ENCODE measurements at places on chromosomes 2 and 18.

GRCh38 chr2:979069-979928 is 28.6 kb downstream of the SNTG2 start:
- DNase-seq, result no peak

DNA sequence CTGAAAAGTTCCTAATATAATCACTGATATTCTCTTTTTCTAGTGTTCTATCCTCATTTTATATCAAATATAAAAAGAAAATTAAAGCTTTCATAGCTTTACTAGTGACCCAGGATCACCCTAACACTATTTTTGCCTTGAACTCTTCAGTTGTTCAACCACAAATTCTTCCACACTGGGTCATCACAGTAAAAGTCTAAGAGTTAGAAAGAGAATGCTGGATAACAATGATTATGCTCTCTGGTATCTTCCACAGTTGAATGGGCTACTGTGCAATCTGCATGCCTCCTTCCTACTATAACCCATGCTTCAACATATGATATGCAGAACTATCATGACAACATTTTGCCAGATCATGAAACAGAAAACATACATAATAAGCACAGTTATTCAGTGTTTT is 32.3 kb downstream of the CHN1 start:
- DNase-seq, result no peak

DNA sequence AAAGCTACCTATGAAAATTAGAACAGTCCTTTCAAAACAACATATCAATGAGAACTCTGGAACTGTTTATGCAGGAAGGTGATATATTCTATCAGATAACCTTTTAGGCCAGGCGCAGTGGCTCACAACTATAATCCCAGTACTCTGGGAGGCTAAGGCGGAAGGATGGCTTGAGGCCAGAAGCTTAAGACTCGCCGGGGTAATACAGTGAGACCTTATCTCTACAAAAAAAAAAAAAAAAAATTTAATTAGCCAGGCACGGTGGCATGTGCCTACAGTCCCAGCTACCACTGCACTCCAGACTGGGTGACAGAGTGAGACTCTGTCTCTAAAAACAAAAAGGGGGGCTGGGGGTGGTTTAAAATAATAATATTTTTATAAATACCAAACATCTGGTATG is 77.9 kb downstream of the OSBPL1A start:
- DNase-seq, result no peak

GRCh38 chr2:171404261-171404660 is 29.5 kb downstream of the METTL8 start:
- DNase-seq, result no peak

- DNase-seq, result no peak
These were observed 125.8 kb upstream of the EPB41L3 start for GRCh38 chr18:5669585-5669984.

GRCh38 chr2:60661073-60661738 is 94.9 kb upstream of the PAPOLG start:
- no peak for DNase-seq

DNA sequence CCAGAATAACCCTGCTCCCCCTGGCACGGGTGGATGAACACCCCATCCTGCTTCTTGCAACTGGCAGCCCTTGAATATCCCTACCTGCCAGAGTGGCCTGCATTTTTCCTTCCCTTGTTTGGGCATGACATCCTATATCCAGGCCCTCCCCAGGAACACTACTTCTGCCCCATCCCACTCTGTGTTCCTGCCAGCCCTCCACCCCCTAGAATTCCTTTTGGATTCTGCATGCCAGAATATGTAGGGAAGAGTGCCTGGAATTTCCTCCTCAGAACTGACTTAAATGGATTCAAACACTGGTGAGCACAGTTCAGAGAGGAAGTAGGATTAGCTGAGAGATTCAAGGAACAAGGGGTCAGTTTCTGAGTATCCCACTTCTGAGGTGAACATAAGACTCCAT is 123.5 kb upstream of the PELI1 start:
- DNase-seq, result no peak

GRCh38 chr18:76487782-76488181 is 7.3 kb downstream of the ZNF516 start:
- DNase-seq, result no peak

DNA sequence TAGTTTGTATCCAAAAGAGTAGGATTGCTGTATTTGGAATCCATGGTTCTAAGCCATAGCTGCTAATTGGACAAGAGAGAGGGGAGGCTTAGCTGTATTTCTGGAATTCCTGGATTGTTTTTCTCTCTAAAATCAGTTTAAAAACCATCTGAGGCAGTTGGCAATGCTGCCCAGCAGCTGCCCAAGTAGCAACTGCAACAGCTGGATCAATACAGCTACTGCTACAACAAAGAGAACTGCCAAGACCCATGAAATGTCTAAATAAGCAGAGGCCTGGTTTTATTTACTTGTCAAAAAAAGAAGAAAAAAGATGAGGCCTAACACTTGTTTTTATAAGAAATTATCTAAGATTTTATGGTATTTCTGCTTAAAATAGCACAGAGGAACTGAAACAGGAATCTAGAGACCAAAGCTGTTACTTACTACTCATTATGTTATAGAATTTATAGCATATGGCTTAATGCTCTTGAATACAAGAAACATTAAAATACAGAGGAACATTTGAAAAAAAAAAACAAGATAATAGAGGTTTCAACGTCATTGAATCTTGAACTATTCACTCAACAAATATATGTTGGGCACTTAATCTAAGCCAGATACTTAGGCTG is 39.1 kb downstream of the TMEFF2 start:
- DNase-seq, result no peak

- DNase-seq, result no peak
These were observed 253.8 kb downstream of the TGIF1 start for GRCh38 chr18:3703732-3704176.

DNA sequence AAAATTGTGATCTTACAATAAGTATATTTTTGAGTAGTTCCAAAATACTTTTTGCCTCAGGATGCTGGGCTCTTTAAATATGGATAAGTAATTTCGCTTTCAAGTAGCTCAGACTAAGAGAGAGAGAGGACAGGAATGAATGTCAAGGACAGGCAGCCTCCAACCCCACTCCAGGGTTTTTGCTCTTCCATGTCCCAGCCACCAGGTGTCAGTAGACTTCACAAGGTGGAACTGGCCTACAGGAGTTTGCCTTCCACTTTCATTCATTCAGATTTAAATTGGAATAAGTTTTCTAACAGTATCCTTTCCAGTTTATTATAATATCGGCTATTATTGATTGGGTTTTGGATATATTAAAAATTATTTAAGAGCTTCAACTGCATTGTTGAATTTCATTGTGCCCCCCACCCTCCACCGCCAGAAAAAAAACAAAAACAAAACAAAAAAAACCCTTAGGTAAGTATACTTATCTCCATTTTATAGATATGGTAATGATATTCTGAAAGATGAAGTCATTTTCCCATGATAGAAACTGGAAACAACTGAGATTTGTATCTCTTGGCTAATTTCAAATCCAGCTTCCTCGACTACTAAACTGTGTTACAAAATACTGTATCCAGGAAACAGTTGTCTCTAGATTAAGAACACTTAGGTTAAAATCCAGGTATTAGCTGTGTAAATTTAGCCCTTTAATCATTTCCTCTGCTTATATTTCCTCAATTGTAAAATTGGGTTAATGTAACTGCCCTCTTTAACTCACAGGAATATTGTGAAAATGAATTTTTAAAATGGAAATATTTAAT is 793.1 kb downstream of the ERBB4 start:
- DNase-seq, result peak; percentile 19

- no peak for DNase-seq
These were observed 106.0 kb upstream of the FOSL2 start for GRCh38 chr2:28286678-28287077.

GRCh38 chr18:74498712-74499627 is 2.8 kb downstream of the CNDP2 start:
- peak; percentile 27 for DNase-seq

- DNase-seq, result no peak
These were observed 19.3 kb downstream of the PPP4R1 start for GRCh38 chr18:9594823-9595596.

DNA sequence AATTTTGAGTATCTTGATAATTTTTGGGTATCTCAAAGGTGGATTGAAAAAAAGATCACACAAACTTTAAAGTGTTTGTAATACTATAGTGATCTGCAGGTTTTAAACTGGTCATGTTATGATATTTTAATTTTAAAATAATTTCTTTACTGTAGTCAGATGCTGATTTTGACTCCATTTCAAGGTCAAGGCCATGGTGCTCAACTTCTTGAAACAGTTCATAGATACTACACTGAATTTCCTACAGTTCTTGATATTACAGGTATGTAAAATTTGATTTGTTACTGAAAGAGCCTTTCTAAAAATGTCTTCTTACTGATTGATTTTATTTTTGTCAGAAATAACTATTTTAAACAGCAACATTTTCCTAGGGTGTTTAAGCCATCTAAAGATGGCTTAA is 33.1 kb upstream of the METAP1D start:
- no peak for DNase-seq

DNA sequence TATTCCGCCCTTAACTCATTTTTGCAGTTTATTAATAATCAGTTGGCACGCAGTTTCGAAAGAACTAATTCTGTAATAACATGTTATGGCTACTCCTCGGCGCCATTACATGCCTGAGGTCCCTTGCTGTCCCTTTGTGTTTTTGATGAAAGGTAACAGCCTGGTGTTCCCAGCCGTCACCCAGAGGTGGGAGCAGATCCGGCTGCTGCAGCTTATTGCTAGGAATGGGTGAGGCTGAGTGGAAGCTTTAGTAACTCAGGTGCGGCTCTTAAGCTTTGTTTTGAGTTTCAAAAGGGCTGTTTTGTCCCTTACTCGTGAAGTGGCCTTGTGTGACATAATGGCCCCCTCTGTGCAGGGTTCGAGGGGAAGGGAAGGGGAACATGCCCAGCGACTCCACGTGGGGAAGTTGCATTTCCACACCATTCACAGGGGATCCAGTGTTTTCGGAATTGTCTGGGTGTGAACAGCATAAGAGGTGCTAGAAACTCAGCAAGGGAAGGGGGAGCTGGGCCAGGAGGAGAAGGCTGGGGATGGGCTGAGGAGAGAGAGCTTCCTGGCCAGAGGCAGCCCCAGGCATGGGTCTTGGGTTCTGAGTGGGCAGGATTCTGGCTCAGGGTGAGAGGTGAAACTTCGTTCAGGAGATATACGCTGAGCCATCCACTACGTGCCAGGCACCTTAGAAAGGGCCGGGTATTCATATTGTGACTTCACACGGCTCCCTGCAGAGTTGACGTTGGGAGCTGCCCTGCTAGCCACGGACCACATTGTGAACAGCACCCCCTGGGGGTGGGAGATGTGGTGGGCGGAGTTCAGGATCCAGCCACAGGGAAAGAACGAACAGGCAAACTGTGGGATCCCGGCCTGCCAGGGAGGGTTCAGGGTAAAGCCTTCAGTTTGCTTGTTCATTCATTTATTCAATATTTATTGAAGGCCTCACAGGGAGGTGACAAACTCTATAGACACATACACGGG is 84.4 kb downstream of the TGOLN2 start:
- DNase-seq, result no peak

GRCh38 chr2:96859099-96859649 is 1.4 kb upstream of the ANKRD39 start:
- DNase-seq, result no peak

GRCh38 chr18:56382541-56382940 is 255.9 kb downstream of the TXNL1 start:
- DNase-seq, result peak; percentile 38

DNA sequence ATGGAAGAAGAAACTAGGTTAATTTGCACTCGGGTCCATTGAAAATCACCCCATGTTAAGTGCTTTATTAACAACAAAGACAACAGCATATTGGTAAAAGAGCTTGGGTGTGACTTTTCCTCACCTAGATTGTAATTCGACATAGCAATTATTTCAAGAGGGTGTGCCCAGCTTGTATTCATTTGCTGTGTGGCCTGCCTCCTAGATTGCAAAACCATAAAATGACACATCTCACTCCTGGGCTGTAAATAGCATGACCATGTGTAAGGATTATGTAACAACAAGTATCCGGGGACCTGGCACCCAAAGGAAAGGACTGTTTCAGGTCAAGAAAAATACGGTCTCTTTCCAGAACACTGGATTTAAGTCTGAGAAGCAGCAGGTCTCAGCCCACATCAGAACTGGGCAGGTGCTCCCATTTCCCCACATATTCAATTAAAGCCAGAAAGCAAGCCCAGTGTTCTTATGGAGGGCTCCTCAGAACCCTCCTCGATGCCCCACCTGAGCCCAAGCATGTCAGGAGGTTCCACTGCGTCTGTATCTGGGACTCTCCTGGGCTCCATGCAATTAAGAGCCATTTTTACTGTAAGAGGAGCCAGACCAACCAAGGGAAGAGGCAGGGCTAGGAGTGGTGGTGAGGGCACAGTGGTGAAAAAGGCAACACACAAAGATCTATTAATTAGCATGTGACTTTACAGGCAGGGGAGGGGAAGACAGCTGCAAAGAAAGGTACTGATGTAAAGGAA is 39.2 kb downstream of the MREG start:
- no peak for DNase-seq

- DNase-seq, result no peak
These were observed 729.1 kb downstream of the BCL11A start for GRCh38 chr2:59824314-59824713.

DNA sequence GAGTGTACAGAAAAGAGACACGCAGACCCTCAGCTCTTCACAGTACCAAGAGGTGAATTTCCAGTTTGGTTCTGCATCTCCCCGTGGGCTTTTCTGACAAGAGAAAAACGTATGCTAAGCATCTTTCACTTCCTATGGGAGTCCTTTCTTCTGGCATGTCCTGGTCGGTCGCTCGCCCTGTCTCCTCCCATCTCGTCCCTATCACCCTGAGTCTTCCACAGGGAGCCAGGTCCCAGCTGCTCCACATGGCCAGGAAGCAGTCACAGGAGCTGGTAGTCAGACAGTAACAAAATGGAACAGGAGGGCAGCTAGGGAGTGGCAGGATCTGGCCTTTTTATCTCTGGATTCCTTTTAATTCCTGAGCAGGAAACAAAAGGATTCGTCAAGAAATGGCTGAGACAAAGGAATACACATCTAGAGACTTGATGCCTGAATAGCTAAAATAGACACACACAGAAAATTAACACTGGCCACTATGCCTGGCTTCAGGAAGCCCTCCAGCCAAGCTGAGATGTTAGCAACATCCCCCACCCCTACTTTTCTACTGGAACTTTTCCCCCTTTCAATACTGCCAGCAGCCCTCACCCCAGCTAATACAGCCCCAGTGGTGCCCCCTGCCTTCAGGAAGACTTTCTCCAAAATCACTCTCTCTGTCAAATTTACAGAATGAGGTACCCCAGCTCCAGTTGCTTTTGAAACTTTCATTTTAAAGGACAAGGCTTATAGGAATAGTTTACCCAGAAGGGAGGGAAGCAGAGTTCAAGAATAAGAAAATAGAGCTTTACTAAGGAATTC is 136.1 kb downstream of the DNER start:
- DNase-seq, result no peak

DNA sequence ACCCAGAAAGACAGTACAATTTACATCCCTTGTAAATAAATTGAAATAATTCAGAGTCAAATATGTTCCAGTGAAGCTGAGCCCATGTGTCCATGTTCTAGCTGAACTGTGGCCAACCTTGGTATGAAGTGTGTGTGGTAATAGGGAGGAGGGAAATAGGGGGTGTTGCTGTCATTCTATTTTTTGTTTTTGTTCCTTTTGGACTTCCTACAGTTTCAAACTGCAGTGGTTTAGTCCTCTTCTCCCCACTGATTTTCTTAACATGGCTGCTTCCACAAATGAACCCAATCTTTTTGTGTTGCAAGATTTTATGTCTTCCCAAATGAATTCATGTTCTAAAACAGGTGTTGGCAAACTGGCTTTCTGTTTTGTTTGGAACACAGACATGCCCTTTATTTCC is 156.9 kb downstream of the CCBE1 start:
- no peak for DNase-seq

- no peak for DNase-seq
These were observed 346.1 kb upstream of the PLGLB2 start for GRCh38 chr2:87401726-87402345.

GRCh38 chr2:70789304-70790135 is 923 bp downstream of the FIGLA start:
- DNase-seq, result peak; percentile 68

All from NCI-H2107 (cell line).